Activated T-helper 1 cell treated with anti-CD3 and anti-CD28 coated beads, Interleukin-2, amount 50 U/mL, for 16 hours (primary cell): ENCODE measurements at places on chromosomes 3 and 15.

GRCh38 chr15:99716540-99717095, 16.6 kb downstream of the LYSMD4 start:
- DNase-seq = no peak

GRCh38 chr15:71891026-71891425, 80.7 kb downstream of the NR2E3 start:
- DNase-seq = no peak

DNA sequence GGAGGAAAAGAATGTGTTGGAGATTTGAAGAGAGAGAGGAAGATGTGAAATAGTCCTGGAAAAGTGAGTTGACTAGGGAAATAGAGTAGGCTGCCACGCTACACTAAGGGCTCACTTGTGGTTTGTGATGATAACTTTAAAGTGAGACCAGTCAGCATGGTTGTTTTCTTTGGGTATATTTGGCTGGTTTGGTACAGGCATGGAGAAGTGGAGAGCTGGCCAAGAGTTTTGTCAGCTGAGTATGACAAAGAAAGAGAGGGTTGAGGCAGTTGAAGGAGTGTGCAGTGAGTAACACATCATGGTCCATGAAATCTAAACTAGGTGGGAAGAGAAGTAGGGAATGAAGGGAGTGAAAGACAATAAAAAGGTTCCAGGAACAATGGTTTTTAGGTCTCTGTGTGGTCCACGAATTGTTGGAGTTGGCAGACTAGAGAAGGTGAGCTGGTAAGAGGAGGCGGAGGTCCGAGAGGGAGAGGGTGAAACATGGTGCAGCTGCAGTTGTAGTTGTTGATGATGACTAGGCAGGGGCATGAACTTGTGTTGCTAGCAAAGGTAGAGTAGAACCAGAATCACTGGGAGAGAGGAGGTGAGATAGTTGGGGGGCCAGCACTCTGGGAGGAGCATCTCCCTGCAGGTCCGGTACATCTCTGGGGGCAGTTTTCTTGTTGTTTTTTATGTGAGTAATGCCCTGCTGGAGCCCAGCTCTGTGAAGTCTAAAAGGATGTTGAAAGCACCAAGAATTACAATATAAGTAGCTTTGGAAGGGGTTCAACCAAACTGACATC, 21.0 kb downstream of the ZNF80 start:
- DNase-seq = no peak

- no peak for DNase-seq
These were observed 96.8 kb downstream of the SLMAP start for GRCh38 chr3:57852896-57853295.

GRCh38 chr15:51680321-51680720, 982 bp upstream of the SCG3 start:
- DNase-seq = no peak

GRCh38 chr3:157109267-157110141, 50.4 kb downstream of the CCNL1 start:
- no peak for DNase-seq

DNA sequence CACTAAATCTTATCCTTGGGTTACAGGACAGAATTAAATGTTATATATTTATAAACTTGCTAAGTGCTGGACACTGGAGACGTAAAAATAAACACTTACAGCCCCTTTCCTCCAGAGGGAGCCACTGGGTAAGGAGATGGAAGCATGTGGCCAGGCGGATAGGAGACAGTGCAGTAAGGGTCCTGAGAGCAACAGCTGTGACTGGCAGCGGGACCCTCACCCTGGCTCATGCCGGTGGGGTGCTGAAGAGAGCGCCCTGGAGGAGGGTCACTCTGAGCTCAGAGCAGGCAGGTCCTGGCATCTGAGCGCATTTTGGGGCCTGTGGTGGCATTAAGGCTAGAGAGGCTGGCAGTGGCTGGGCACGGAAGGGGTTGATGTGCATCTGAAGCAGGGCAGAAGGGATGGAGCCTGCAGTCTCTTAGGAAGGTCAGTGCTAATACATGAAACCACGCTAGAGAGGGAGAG, 16.0 kb downstream of the SEC61A1 start:
- DNase-seq = no peak

DNA sequence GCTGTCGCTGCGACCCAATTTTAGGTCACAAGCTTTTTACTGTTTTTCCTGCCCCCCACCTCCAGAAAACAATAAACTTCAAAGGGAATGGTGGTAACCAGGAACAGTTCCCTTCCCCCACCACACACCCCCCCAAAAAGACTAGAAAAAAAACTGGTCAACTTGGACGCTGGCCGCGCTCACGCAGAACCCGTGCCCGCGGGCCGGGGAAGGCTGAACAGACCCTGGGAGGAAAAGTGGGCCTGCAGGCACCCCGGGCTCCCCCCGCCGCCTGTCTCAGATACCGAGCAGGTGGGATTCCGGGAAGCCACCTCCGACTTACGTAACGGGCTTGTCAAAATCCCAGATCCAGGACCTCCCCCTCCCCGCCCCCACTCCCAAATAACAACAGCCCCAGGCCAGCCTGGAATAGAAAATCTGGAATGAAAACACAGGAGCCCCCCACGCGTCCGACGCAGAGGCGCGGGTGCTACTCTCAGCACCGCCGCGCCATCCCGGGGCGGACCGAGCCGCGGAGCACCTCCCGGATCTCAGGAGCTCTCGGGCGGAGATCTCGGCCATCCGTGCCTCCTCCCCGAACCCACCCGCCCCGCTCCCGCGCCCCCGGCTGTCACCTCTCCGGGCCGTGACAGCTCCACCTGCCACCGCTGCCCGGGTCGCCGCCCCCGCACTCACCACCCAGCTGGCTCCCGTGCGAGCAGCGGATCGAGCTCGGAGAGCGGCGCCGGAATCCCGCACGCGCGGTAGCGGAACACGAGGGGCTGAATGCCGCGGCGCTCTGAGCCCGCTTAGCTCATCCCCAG, 557 bp downstream of the DENND4A start:
- DNase-seq = peak; percentile 30

DNA sequence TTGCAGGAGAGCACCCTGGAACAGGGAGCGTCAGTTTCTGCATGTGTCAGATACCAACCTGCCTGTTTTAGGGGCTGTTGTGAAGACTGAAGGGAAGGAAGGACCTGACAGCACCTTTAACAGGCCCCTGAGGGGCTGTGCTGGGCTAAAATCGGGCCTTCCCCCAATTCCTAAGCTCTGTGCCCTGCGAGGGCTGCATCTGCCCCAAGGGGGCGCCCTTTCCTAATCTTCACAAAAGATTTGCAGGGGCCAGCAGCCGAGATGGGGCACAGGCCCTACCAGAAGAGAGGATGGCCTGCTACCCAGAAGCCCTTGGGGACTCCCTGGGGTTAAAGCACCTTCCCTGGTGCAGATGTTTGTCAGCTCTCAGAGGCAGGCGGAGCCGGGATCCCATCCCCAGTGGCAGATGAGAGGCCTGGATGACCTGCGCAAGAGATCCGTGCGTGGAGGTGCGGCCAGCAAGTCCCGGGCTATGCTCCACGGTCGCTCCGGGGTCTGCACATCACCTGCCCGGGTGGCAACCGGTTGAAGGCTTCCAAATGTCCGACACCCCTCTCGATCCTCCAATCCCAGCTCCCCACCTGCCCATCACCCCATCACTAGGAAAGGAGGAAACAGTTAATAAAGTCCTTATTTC, 53.6 kb downstream of the RHCG start:
- DNase-seq = no peak

GRCh38 chr3:43699864-43700263, 9.1 kb downstream of the ABHD5 start:
- no peak for DNase-seq

DNA sequence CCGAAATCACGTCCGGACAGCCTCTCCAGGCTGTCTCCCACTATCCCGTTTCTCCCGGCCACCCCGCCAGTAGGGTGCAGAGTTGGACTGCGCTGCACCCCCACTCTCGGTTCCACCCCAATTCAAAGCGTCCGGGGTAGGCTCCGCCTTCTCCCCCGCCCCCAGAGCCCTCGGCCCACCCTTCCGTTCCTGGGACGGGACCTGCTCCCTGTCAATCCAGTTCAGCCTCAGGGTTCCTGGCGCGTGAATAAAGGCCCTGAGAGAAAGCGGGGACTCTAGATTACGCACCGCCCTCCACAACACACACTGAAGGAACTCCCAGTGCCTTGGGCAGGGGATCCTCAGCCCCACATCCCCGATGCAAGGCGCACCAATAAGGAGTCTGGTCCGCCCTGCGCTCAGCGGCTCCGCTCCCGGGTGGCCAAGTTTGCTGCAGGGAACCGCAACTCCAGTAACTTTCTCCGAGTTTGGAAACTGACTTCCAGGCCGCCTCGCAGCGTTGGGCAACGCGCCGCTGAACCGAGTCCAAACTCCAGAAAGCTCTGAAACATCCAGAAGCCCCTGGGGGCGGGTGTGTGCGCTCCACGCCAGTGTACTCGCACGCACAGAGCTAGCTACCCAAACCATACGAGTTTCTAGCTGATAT, 1.9 kb downstream of the ADAMTS9 start:
- no peak for DNase-seq

DNA sequence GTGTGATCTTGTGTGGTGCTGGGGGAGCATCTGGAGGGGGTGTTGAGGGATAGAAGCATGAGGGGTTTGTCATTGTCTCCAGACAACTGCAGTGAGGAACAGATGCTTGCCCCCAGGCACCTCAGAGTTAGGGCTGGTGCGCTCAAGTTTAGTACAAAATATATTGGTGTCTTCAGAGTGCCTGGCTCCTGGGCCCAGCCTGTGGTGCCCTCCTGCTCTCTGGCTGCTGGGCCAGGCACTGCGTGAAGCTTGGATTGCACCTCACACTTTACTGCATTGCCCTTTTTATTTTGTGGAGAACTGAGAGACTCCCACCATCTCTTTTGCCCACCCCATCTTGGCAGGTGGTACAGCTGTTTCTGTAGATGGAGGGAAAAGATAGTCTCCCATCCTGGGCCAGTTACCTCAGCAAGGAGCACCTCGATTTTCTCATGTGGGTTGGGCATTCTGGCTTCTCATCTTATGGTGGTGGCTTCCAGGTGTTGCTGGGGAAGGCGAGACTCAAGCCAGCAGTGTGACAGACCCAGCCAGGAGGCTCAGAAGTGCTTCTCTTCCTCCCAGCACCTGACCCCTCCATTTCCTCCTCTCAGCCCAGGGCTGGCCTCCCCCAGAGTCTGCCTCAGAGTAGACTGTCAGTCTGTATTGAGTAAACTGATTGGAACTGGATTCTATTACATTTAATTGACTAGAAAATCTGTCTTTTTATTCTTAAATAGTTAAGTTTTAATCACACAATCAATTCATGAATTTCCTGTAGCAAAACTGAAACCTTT, 140.5 kb downstream of the DNAJB8 start:
- DNase-seq = no peak

GRCh38 chr3:30476368-30477084, 129.9 kb upstream of the TGFBR2 start:
- no peak for DNase-seq

DNA sequence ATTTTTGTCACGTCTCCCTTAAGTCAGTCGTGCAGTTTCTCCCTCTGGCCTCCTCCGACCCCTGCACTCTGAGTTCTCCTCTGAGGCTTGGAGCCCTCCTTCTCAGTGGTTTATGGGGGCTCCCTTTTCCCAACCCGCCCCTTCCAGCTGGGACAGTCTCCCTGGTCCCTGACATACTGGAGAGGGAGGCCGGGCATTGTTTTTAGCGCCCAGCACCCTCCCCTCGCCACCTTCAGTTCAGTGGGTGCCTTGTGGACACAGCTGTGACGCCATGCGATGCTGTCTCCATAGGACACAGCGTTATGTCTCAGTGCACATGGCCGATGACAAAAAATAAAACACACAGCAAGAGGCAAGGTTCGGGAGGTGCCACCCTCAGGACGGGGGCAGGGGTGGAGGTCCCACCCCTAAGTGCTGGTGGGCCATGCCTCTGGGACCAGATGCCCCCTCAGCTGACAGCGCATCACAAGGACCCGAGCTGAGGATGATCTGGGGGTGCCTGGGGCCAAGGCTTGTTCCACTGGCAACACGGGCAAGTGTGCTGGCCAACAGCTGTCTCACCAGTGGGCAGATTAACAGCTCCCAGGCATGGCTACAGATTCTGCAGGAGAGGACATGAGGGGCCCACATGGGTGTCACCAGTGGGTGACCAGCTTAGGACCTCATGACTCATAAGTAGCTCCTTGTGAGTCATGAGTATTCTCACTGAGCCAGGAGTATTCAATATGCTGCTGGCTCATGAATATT, 81.6 kb downstream of the PLXNA1 start:
- no peak for DNase-seq

DNA sequence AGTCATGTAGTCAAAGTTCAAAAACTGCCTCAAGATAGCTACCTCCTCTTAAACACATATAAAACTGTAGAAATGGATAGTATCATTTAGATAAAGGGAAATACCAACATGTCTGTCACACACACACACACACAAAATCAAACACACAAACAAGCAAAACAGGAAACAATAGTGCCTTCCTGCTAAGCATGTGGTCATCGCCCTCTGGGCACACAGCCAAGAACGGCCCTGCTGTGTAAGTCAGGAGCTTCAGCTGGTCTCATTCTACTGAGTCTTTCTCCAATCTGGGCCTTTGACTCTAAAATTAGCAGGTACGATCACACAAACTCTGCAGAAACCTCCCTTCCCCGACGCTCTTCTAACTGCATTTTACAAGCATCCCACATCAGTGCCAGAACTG, 272.2 kb upstream of the CHRNA7 start:
- DNase-seq = no peak

DNA sequence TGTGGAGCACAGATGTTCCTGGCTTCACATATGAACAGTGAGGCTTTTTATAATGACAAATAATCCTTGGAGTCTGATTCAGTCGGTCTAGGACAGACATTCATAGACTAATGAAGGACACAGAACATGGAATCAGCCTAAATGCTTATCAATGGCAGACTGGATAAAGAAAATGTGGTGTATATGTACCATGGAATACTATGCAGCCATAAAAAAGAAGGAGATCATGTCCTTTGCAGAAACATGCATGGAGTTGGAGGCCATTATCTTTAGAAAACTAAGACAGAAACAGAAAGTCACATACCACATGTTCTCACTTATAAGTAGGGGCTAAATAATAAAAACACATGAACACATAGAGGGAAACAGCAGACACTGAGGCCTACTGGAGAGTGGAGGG, 19.9 kb upstream of the LPP start:
- no peak for DNase-seq

GRCh38 chr15:35000511-35000910, 12.4 kb upstream of the ZNF770 start:
- no peak for DNase-seq

DNA sequence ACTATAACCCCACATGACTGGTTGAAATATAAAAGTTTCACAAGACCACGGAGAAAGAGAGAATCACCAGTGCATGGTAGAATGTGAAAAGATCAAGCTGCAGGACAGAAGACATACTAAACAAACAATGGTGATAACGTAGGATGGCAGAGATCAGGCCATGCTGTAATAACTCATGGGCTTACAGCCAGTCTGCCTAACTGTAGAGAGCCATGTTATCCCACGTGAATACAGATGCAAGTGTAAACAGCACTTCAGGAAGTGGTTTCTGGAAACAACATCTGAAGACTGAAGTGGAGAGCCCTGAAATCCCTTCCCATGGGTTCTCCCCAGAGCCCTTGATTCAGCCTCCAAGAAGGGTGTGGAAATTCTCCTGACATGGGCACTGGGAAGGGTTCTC, 103.2 kb upstream of the SLCO2A1 start:
- no peak for DNase-seq

GRCh38 chr3:191378142-191378812, 48.0 kb upstream of the UTS2B start:
- DNase-seq = no peak
